Renal cortex interstitium (tissue), 15 donors: ENCODE measurements at places on chromosomes 3 and 15.

- no peak for DNase-seq
These were observed 75.6 kb upstream of the ICE2 start for GRCh38 chr15:60554494-60554893.

GRCh38 chr3:133448478-133449122 is 48.7 kb downstream of the BFSP2 start:
- no peak for DNase-seq

GRCh38 chr15:47505712-47506328 is 211.5 kb upstream of the SEMA6D start:
- DNase-seq: no peak

- no peak for DNase-seq
These were observed 21.0 kb downstream of the LIPC start for GRCh38 chr15:58452775-58453174.

DNA sequence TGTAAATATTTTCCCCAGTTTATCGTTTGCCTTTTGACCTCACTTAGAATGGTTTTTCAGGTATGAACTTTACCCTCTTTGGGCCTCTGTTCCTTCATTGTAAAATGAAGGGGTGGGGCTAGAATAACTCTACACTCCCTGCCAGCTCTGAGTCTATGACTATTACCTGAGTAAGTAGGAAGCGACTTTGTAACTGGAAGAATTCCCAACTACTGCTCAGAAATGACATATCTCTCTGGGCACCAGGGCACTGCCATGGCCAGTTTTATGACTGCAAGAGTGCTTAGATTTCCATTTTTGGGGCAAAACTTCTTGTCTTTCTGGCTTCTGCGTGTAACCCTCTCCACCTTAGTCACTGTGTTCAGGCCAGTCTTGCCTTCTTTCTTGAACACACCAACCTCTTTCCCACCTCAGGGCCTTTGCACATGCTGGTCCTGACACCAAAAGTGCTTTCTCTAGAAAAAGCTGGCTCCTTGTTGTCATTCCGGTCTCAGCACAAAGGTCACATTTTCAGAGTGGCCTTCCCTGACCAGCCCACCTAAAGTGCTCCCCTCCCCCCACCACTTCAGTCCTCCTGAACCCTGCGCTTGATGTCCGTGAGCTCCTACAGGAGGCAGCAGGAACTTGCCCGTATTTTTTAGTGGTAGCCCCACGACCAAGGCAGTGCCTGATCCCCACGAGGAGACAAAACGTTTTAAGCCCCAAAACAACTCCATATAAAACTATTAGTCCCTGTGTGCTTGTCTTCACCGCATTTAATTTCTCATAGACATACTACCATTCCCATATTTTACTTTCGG is 25.6 kb downstream of the CDCP1 start:
- no peak for DNase-seq

- DNase-seq: no peak
These were observed at the start of gene ALDH1A3 for GRCh38 chr15:100879464-100880138. Gene ALDH1A3 (plus strand): TSS chr15:100879831. CDS start chr15:100879908, 77 bp downstream.

DNA sequence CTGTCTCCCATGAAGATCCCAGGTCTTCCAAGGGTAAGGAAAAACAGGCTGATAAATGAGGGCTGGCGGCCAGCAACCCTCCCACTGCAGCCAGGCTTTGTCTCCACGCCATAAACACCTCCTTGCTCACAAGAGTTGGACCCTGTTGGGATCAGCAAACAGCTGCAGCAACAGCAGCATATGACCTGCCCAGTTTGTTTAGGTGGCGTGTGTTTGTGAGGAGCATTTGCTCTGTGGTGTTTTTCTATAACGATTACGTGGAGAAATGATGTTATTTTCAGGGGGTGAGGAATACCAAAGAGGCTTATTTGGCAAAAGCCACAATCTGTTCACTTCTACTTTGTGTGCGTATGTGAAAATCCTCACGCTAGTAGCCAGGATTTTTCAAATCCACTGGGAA is 58.5 kb downstream of the RFTN1 start:
- no peak for DNase-seq

- no peak for DNase-seq
These were observed 514.5 kb upstream of the RGMA start for GRCh38 chr15:93603550-93603949.
